Tracheal epithelial cell (primary cell): ENCODE measurements at places on chromosomes 1 and 21. TPM values are rescaled to one million over a fixed set of nuclear protein-coding genes. Genes with fewer than 3 reads are reported as not detected.

The NPR1 gene
- 0.48 TPM in 1 of 2 replicates, not detected in the other for total RNA-seq

The ANXA9 gene
- total RNA-seq, result not detected in 2 replicates

The DNASE2B gene
- total RNA-seq, result not detected in 2 replicates

The RGS13 gene
- total RNA-seq, result not detected in 2 replicates

The LCE6A gene
- total RNA-seq, result not detected in 2 replicates

The PIGR gene
- 1.2 TPM in 1 of 2 replicates, not detected in the other for total RNA-seq

The ACAP3 gene
- 35.0 and 38.1 TPM in 2 replicates for total RNA-seq

The TMCO1 gene
- 76.1 and 85.3 TPM in 2 replicates for total RNA-seq

The PCBP3 gene
- total RNA-seq, result 0.43 and 0.48 TPM in 2 replicates

The MCOLN2 gene
- total RNA-seq, result 1.2 TPM in 1 of 2 replicates, not detected in the other

The TMEM201 gene
- total RNA-seq, result 3.4 and 4.5 TPM in 2 replicates

The ASCL5 gene
- total RNA-seq, result 0.21 TPM in 1 of 2 replicates, not detected in the other

The COL18A1 gene
- total RNA-seq, result 23.2 and 72.8 TPM in 2 replicates

The APOBEC4 gene
- not detected in 2 replicates for total RNA-seq
